ENCODE measurements at places on chromosomes 3 and 15.

GRCh38 chr3:150494411-150494977, 51.8 kb downstream of the SERP1 start:
- DNase-seq, result no peak

GRCh38 chr15:48644467-48644826, 1.1 kb downstream of the FBN1 start:
- no peak for DNase-seq

DNA sequence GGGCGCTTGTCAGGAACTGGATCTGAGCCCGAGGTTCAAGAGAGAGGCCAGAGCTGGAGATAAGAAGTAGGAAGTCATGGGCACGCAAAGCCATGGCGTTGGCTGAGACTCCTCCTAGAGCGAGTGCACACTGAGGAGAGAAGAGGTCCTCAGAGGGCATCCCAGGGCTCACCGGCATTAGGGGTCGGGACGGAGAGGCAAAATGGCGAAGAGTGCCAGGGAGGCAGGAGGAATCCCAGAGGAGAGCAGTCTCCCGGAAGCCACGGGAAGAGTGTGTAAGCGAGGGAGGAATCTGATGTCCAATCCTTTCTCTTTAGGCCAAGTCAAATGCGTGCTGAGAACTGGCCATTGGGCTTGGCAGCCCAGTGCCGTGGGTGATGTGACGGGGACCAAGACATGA, 24.0 kb downstream of the EFCC1 start:
- no peak for DNase-seq

DNA sequence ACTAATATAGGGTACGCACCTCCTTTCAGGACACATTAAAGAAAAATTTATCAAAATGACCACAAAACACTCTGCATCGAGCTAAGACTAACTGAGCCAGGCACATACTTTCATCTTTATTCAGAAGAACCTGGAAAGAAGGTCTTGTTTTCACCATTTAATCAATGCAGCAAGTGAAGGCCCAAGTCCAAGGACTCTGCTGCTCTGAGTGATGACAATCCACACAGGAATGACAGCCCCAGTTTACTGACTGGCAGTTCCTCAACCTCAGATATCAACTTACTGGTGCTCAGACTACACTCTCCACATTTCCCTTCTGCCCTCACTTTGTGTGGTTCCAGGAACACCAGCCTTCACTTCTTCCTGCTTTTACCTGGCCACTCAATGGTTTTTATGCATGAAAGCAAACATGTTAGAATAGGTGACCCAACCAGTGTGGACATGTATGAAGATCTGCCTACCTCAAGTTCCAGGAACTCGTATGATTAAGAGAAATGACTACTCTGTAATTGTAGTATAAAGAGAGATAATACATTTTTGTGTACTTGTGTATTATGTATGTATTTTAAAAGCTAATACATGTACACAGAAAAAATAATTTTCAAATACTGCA, 29.1 kb upstream of the RASA2 start:
- no peak for DNase-seq

DNA sequence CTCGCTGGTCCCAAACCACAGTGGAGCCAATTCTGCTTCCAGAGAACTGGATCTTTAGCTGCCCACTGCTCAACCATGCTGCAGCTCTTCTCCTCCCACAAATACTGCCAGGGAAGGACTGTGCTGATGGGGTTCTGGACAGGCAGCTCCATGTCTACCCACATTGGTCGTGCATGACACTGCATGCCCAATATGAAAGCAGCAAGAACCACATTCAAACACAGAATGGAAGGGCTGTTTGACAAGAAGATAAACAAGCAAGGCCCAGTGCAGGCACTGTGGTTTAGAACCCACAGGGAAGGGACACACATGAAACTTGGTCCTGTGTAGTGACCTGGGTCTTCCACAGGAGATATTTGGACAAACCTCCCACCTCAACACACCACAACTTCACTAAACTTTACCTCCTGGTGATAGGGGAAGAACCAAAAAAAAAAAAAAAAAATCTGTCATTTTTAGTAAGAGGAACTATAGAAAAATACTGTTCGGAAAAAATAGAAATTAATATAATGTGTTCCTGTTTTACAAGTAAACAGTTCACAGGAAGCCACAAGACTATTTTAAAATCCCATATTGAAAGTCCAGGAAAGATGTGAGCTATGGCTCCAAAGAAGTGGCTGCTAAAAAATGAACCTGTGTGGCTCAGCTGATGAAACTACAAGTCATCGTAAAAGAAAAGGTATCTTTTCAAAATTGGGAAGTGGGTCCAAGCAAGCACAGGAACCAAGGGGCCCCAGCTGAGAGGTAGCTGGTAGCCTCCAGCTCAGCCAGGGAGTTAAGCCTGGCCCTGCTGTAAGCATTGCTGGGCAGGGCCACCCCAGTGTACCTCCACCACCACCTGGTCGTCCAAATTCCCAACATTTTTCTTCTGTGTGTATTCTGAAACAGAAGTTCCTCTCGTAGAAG, 77.7 kb upstream of the ACAN start:
- DNase-seq, result no peak

GRCh38 chr3:64673159-64673715, 14.6 kb downstream of the ADAMTS9 start:
- DNase-seq, result no peak

DNA sequence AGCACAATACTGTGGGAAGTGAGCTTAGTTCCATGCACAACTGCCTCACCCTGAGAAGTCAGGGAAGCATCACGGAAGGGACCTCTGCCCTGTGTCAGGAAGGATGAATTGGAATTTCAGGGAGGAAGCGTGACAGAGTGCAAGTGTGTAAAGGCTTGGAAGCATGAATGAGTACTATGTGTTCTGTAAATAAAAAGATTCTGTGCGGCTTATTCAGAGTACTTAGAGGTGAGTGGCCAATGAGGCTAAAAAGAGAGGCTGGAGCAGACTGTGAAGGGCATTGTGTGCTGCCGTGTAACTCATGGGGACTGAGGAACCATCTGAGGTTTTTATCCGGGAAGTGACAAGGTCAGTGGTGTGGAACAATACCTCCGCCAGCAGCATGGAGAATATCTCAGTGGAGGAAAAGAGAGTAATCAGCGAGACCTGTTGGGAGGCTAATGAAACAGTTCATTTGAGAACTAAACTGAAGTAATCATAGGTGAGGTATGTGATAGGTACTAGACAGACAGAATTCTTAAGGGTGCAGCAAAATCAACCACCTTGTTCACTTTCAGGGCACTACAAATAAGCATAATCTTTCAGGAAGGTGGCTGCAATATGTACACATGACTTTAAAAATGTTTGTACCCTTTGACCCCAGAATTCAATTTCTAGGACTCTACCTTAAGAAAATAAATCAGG, 64.9 kb upstream of the SPRED1 start:
- DNase-seq, result no peak

- no peak for DNase-seq
These were observed 2.7 kb downstream of the ADAMTS7 start for GRCh38 chr15:78808550-78808949.

DNA sequence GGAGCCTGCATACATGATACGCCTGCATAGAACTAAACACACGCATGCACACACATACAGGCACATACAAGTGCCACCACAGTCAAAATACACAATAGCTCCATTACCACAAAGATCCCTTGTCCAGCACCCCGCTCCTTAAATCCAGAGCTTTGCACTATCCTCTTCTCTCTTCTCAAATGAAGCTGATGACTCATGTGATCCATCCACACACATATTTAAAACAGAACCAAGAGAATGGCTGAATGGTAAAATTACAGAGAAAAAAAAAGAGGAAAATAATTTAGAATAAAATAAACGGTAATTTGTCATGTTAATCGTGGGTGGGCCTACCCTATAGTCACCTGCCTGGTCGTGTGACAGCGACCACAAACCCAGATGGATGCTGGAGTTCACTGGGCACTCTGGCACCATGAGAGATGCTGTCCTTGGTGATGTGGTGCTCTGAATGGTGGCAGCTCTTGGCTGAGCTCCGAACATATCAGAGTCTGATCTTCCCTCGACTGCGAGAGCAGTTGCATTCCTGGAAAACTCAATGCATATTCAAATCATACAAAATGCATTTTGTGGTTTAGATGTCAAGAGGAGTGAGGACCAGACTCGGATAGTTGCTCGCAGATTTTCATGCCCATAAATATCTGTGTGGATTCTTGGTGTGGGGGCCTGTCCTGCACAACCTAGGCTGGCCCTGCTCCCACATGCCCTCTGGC, 8.9 kb downstream of the IQSEC1 start:
- DNase-seq, result no peak

DNA sequence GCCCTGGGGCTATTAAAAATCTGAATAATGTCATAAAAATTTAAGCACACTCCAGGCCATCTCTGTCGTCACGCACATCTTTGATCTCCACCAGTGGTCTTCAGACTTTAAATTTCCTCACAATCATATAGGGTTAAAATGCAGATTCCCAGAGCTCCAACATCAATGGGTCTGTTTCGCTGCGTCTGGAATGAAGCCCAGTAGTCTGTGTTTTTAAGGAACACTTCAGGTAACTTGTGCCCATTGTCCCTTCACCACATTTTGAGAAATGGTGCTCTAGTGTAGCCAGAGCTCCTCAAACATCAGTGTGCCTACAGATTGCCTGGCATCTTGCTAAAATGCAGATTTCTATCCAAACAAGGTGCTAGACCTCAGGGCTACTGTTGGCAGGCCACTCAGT, 9.8 kb downstream of the SEMA6D start:
- DNase-seq, result no peak

DNA sequence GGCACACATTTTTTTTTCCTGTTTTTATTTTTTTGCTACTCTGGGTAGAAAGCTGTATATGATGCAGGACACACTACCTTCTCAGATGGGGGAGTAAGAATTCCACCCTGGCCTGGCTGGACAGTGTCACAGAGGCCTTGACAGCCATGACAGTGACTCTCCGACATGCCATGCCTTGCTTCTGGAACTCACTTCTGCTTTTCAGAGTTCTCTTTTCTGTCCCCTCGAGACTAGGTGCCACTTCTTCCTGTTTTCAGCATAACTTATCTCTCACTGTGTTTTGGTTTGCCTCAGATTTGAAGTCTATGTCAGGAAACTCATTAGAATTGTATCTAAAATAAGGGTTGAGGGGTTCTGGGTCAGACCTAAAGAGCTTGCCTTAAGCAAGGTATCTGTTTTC, 69.1 kb upstream of the SEC13 start:
- no peak for DNase-seq

- DNase-seq, result no peak
These were observed 2.5 kb downstream of the SCG5 start for GRCh38 chr15:32643907-32644445.

- no peak for DNase-seq
These were observed 45.4 kb upstream of the GOLM2 start for GRCh38 chr15:44243141-44243540.

DNA sequence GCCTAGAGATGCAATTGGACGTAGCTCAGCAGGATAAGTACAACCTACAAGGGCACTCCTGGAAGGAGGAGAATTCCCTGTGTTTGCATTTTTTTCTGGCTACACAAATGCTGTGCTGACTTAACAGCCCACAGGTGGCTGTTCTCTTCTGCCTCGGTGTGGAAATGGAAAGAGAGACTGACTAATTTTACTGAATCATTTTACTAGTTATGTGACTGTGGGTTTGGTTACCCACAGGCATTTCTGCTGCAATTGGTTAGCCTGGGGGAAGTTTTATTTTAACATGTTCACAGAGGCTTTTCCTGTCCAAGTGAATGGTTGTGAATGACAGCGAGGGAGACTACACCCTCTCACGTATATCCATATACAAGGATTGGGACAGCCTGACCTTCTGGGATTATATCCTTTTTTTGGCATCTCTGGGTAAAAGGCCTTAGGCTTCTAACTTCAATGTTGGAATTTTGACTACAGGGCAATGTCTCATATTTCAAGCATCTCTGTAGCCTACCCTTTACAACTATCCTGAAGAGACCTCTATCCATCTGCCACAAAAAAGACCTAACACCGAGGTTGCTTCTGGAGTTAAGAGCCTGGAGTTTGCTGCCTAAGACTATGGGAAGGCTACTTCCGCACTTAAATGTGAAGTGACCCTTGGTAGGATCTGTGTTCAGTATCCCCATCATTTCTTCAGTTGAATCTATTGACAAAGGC, 67.2 kb upstream of the TP63 start:
- DNase-seq, result no peak

DNA sequence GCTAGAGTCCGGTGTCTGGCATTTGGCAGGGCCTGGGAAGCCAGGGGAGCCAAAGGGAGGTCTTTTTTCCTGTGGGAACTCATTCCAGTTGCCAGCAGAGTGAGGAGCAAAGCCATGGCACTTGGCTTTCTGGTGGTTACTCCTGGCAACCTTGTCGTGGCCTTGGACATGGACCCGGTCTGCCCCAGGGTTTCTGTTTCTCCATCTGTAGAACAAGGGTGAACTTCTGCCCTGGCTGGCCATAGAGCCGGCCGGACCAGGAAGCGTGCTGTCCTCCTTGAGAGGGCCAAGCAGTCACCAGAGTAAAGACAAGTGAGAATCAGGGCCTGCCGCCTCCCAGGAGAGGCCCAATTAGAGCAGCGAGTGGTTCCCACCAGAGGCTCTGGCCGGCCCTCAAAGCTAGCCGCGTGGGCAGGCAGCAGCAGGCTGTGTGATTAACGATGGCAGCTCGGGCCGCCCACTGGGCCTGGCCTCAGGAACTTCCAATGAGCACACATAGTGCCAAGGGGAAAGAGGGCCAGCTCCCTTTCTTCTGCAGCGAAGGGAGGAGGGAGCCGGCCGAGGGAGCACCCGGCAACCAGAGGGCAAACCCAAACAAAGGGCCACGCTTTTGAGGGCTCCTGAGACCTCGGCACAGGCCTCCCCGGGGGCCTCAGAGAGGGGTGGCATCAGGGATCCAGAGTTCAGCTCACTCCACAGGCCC, 29.1 kb upstream of the ELP6 start:
- no peak for DNase-seq

DNA sequence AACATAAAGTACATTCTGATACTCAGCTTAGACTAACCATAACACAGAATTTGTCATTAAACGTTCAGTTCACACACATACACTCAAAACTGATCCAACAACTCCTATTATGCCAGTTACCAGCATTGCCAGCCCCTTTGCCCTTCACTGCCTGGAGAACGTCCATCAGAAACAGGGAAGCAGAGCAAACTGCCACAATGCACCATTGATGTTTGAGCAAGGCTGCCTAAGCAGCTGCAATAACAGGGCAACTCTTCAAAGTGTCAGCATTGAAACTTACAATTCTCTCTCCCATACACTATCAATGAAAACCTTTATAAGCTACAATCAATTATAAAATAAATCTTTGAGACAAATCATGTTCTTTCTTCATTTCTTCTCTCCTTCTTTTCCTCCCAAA, 85.1 kb downstream of the ZBTB20 start:
- peak; percentile 3 for DNase-seq

DNA sequence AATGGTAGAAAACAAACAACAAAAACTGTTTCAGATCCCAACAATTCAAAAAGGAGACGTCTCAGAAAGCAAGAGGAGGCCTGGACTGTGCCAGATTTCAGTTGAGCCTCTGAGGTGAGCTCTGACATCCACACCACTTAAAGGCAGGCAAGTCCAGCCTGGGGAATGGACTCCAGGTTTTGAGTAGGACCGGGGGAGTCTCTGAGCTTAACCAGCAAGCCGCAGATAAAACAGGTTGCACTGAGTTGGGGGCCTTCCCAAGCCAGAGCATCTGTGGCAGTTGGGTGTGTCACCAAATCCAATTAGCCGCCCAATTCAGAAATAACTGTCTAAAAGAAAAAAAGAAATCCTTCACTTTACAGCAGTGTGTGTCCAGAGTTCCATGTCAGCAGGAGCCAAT, 54.7 kb downstream of the OXNAD1 start:
- no peak for DNase-seq

All from NCI-H1092 (cell line).